Dermis blood vessel endothelial cell (primary cell): ENCODE measurements at places on chromosomes 6 and 20. TPM values are rescaled to one million over a fixed set of nuclear protein-coding genes. Genes with fewer than 3 reads are reported as not detected.

GRCh38 chr20:9202420-9203080 lies 133.7 kb downstream of the PLCB4 start:
- DNase-seq: no peak

- no peak for DNase-seq
Observed at GRCh38 chr6:18216411-18216810, 47.9 kb downstream of the DEK start.

DNA sequence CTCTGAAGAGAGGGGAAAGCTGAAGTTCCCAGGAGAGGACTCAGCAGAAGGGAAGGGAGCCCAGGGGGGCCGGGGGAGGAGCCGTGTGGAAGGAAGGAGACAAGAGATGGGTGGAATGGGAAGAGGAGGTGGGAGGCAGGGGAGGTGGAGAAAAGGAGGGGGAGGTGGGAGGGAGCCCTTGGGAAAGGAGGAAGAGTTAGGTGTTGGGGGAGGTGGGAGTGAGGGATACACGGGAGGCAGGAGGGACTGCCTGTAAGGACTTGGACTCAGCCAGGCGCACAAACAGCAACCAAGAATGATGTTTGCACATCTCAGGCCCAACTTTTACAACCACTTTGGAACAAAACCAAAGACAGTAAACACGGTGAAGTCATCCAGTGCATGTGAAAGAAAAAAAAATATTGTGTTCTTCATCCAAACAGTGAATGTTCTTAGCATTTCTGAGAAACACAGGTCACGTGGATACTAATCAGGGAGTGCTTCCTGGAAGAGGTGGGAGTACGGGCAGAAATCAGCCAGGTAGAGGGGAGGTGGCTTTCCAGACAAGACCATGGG lies 17.4 kb upstream of the LSM14B start:
- DNase-seq: no peak

GRCh38 chr6:1659816-1660215 lies 50.1 kb downstream of the FOXC1 start:
- DNase-seq: no peak

- DNase-seq: no peak
Observed at GRCh38 chr6:108082539-108082938, 8.0 kb upstream of the OSTM1 start.

Gene SLC17A1
- 0.05 TPM in 1 of 2 replicates, not detected in the other for total RNA-seq

Gene MACROD2
- total RNA-seq: 0.28 and 0.85 TPM in 2 replicates

Gene PI3
- total RNA-seq: not detected in 2 replicates

Gene TBXT
- not detected in 2 replicates for total RNA-seq
